Stimulated activated naive CD4-positive, alpha-beta T cell (primary cell): ENCODE measurements at places on chromosomes 7 and 10.

GRCh38 chr10:95542761-95543160 lies 18.4 kb downstream of the SORBS1 start:
- DNase-seq, result no peak

- DNase-seq, result no peak
These were observed 351.1 kb upstream of the KLF6 start for GRCh38 chr10:4136121-4136520.

- DNase-seq, result no peak
These were observed 245.9 kb upstream of the HGF start for GRCh38 chr7:82015751-82016150.

GRCh38 chr10:10910634-10911033 lies 107.0 kb upstream of the CELF2 start:
- DNase-seq, result no peak

DNA sequence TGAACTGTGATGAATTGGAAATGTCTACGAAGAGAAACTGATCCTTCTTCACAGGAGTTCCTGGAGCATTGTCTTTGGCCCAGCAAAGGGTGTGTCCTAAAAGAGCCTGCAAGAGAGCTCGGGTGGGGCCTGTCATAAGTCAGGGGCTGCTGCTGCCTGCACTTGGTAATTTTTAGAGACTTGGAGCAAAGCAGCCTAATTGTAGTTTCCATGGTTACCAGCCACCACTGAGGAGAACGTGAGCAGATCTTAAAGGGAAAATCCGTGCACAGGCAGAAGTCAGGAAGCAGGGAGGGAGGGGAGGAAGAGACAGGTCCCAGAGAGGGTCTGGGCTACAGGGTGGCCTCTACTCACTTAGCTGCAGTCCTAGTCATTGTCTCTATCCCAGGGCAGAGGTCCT lies 463.6 kb downstream of the PLXNA4 start:
- no peak for DNase-seq

- DNase-seq, result no peak
These were observed 365.6 kb upstream of the AUTS2 start for GRCh38 chr7:69232445-69233376.

DNA sequence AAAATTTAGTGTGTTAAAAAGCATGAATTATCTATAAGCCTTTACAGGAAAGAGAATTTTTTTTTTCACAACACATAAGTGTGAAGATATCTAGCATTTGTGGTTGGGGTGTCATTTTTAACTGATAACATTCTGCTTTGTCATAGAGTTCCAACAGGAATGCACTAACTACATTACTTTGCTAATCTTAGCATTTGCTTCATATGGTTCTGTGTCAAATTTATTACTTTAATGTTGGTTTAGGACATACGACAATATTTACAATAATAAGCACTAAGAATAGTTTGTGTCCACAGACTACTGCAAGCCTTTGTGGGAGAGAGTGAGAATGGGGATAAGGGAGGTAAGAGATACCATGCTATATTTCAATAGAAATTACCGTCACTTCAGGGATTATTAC lies 40.6 kb upstream of the MAGI2 start:
- DNase-seq, result no peak

DNA sequence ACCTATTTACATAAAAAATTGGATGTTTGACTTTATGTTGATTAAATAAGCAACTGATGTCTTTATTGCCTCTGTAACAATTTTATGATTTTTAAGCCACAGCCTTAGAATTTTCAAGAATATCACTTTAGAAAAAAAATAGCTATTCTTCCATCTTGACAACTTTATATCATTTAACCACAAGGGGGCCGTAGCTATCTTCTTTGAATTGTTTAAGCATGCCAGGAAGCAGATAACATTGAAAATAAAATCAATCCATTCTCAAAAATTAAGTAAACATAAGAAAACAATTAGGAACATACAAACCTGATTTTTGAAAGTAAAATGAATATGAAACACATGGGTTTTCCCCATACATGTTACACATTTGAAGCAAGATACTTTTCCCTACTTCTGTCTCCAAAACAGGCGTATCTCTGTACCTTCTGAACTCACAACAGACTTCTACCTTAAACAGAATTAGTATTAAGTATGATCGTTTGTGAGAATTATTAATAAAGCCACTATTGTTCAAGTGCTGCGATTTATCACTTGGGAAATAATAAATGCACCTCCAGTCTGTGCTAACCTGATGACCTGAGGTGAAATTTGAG lies 209.0 kb downstream of the CACNA2D1 start:
- DNase-seq, result no peak

- DNase-seq, result no peak
These were observed 21.5 kb downstream of the WASL start for GRCh38 chr7:123727071-123727837.

GRCh38 chr7:88586219-88586618 lies 173.3 kb upstream of the ZNF804B start:
- no peak for DNase-seq

GRCh38 chr7:3128857-3129490 lies 85.3 kb upstream of the CARD11 start:
- no peak for DNase-seq

DNA sequence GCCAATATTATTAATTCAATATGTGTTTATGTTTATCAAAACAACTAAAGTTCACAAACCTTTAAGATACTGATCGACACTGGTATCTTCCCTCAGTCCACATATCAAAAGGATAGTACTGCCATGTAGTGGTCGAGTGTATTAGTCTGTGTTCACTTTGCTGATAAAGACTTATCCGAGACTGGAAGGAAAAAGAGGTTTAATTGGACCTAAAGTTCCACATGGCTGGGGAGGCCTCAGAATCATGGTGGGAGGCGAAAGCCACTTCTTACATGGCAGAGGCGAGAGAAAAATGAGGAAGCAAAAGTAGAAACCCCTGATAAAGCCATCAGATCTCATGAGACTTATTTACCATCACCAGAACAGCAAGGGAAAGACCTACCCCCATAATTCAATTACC lies 325.4 kb upstream of the PHF14 start:
- DNase-seq, result no peak

- peak; percentile 12 for DNase-seq
These were observed 103.8 kb upstream of the PPIF start for GRCh38 chr10:79243181-79244067.

GRCh38 chr10:110851020-110851612 lies 20.6 kb upstream of the PDCD4 start:
- DNase-seq, result no peak

- no peak for DNase-seq
These were observed 28.4 kb upstream of the PRKAG2 start for GRCh38 chr7:151905353-151905752.

DNA sequence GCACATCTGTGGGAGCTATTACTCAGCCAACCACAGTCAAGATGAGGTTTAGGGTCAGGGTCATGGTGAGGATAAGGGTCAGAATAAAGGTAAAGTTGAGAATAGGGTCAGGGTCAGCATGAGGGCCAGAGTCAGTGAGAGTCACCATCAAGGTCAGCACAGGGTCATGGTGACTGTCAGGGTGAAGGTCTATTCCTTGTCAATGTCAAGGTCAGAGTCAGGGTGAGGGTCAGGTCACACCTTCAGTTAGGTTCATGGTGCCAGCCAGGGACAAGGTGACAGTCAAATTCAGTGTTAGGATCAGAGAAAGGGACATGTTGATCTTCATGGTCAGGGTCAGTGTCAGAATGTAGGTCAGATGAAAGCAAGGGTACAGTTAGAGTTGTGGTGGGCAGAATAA lies 14.1 kb downstream of the MRPS24 start:
- DNase-seq, result no peak
